ENCODE measurements at places on chromosomes 2 and 18. TPM values are rescaled to one million over a fixed set of nuclear protein-coding genes. Genes with fewer than 3 reads are reported as not detected.

CCDC148 gene
- 5.1 TPM for total RNA-seq

SNTG2 gene
- total RNA-seq: not detected

CXCR1 gene
- not detected for total RNA-seq

GPAT2 gene
- total RNA-seq: not detected

GAL3ST2 gene
- total RNA-seq: 0.27 TPM

FAM110C gene
- total RNA-seq: 17.9 TPM

FBXO15 gene
- 1.5 TPM for total RNA-seq

MROH2A gene
- total RNA-seq: 0.33 TPM

UPP2 gene
- total RNA-seq: not detected

IWS1 gene
- total RNA-seq: 48.9 TPM

TFCP2L1 gene
- 21.1 TPM for total RNA-seq

VWA3B gene
- not detected for total RNA-seq

LINC00305 gene
- not detected for total RNA-seq

ACTG2 gene
- total RNA-seq: not detected

SLC35F6 gene
- 36.9 TPM for total RNA-seq

EVX2 gene
- total RNA-seq: not detected

FEV gene
- not detected for total RNA-seq

STPG4 gene
- 12.7 TPM for total RNA-seq

VIT gene
- total RNA-seq: not detected

TDRD15 gene
- not detected for total RNA-seq

DCDC2C gene
- not detected for total RNA-seq

TMEM17 gene
- total RNA-seq: 3.3 TPM
